ENCODE measurements at places on chromosomes 3 and 15. TPM values are rescaled to one million over a fixed set of nuclear protein-coding genes. Genes with fewer than 3 reads are reported as not detected.

DNA sequence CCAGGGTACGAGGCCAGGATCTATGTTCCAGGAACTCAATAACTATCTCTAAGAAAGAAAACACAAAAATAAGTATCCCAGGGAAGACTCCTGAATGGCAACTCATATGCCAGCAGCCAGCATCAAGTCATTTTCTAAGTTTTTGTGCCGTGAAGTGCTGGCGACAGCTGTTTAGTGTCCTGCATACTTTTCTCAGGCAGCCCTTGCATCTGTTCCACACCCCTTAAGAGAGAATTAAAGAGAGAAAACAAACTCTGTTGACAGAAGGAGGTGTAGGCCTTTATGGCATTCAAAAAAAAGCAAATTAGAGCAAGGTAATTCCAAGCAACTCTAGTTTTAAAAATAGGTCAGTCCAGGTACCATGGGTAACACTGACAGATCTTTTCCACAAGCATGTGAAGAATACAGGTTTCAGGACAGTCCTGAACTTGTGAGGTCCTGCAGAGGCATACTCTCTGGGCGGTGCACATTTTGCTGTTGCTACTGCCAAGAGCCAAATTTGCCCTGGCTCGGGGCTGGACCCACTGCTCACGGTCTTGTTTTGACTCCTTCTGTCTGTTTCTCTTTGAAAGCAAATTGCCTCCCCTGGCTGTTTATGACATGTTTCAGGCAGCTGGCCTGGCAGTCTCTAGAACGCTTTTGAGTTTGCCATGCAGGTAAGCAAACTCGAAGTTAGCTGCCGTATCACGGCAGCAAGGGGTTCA lies 252.1 kb upstream of the ADAMTS9 start:
- H3K36me3 ChIP-seq: no peaks in the 10 kb centered on the region
- no peak overlapping the region for H3K4me3 ChIP-seq
- DNase-seq: no peak
- H3K4me1 ChIP-seq: no peaks in the 10 kb centered on the region

DNA sequence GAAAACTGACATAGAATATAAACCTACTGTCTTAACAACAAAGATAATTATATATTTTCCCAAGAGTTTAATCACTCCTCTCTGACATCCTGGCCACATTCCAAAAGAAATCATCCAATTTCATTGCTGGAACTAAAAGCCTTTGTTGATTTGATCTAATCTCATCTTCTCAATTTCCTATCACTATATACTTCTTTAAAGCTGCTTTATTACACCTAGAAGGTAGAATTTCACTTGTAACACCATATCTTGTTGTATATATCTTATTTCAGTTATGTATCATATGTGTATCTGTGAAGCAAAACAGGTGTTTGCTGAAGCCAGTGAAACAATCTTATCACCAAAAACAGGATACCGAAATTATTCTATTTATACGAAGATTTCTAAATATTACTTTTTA lies 740.2 kb downstream of the ROBO1 start:
- no peak for DNase-seq
- H3K4me3 ChIP-seq: no peak overlapping the region
- H3K4me1 ChIP-seq: no peaks in the 10 kb centered on the region
- H3K27ac ChIP-seq: no peak overlapping the region
- H3K36me3 ChIP-seq: no peaks in the 10 kb centered on the region

GRCh38 chr15:91183596-91183995 lies 83.5 kb downstream of the SV2B start:
- no peak overlapping the region for H3K27ac ChIP-seq
- DNase-seq: no peak
- peaks cover 2% of the 10 kb centered on the region for H3K27me3 ChIP-seq
- no peaks in the 10 kb centered on the region for H3K36me3 ChIP-seq
- no peak overlapping the region for H3K4me3 ChIP-seq

- H3K27ac ChIP-seq: no peak overlapping the region
- H3K4me1 ChIP-seq: no peaks in the 10 kb centered on the region
- no peaks in the 10 kb centered on the region for H3K27me3 ChIP-seq
- no peak overlapping the region for H3K4me3 ChIP-seq
- H3K36me3 ChIP-seq: no peaks in the 10 kb centered on the region
- no peak for DNase-seq
Observed at GRCh38 chr3:175150812-175151401, 291.8 kb downstream of the NAALADL2 start.

DNA sequence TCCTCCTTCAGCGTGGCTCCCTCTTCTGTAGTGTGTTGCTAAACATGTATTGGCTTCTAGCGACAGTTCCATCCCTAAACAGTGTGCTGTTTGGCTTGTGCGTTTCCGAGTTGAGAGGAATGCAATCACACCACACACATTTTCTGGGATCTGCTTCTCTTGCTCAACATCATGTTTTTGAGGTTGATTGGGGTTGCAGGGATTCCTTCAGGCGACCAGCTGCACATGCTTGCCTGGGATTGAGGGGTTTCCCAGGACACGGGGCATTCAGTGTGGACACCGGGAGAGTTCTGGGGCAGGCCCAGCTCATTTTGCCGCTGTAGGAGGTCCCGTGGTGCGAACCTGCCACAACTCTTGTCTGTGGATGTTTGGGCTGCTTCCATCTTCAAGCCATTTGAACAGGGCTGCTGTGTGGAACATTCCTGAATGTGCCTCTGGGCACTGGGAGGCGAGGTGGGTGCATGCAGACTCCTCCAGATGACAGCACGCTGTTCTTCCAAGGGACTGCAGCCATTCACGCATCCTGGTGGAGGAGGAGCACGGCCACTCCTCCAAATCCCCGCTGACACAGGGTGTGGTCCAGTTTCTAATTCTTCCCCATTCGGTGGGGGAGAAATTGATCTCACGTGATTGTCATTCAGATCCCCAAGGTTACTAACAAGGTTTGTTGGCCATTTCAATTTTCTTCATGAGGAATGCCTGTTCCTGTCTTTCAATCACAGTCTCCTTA lies 82.8 kb downstream of the PLXNA1 start:
- H3K4me1 ChIP-seq: no peaks in the 10 kb centered on the region
- no peaks in the 10 kb centered on the region for H3K36me3 ChIP-seq
- DNase-seq: no peak
- no peak overlapping the region for H3K4me3 ChIP-seq
- no peak overlapping the region for H3K27ac ChIP-seq

GRCh38 chr3:86104154-86104553 lies 886.8 kb downstream of the VGLL3 start:
- H3K4me3 ChIP-seq: no peak overlapping the region
- no peak overlapping the region for H3K27ac ChIP-seq
- H3K36me3 ChIP-seq: no peaks in the 10 kb centered on the region
- no peaks in the 10 kb centered on the region for H3K4me1 ChIP-seq
- DNase-seq: no peak

GRCh38 chr3:35408882-35409281 lies 230.4 kb upstream of the ARPP21 start:
- no peaks in the 10 kb centered on the region for H3K27me3 ChIP-seq
- no peaks in the 10 kb centered on the region for H3K4me1 ChIP-seq
- no peak overlapping the region for H3K4me3 ChIP-seq
- H3K36me3 ChIP-seq: no peaks in the 10 kb centered on the region
- DNase-seq: no peak

GRCh38 chr3:27885641-27886040 lies 163.5 kb upstream of the EOMES start:
- H3K27me3 ChIP-seq: no peaks in the 10 kb centered on the region
- no peaks in the 10 kb centered on the region for H3K36me3 ChIP-seq
- no peak for DNase-seq

- no peaks in the 10 kb centered on the region for H3K36me3 ChIP-seq
- H3K4me3 ChIP-seq: no peak overlapping the region
- H3K27me3 ChIP-seq: peaks cover 5% of the 10 kb centered on the region
- peaks cover 2% of the 10 kb centered on the region for H3K4me1 ChIP-seq
- H3K27ac ChIP-seq: no peak overlapping the region
Observed at GRCh38 chr3:158847452-158847821, 45.6 kb downstream of the MFSD1 start.

GRCh38 chr3:25775936-25776335 lies 7.3 kb downstream of the NGLY1 start:
- no peak overlapping the region for H3K4me3 ChIP-seq
- peaks cover 6% of the 10 kb centered on the region for H3K4me1 ChIP-seq
- H3K27ac ChIP-seq: no peak overlapping the region
- H3K36me3 ChIP-seq: peaks cover 4% of the 10 kb centered on the region
- H3K27me3 ChIP-seq: no peaks in the 10 kb centered on the region
- DNase-seq: no peak

GRCh38 chr3:171791692-171792076 lies 18.6 kb downstream of the PLD1 start:
- no peak overlapping the region for H3K27ac ChIP-seq
- H3K36me3 ChIP-seq: no peaks in the 10 kb centered on the region
- no peak for DNase-seq
- no peaks in the 10 kb centered on the region for H3K27me3 ChIP-seq
- no peak overlapping the region for H3K4me3 ChIP-seq

GRCh38 chr3:13397316-13397715 lies 22.8 kb downstream of the NUP210 start:
- H3K4me1 ChIP-seq: no peaks in the 10 kb centered on the region
- no peak overlapping the region for H3K27ac ChIP-seq
- H3K27me3 ChIP-seq: no peaks in the 10 kb centered on the region
- H3K4me3 ChIP-seq: no peak overlapping the region
- peaks cover 69% of the 10 kb centered on the region for H3K36me3 ChIP-seq

- H3K27me3 ChIP-seq: no peaks in the 10 kb centered on the region
- no peak overlapping the region for H3K27ac ChIP-seq
- no peak for DNase-seq
- H3K4me3 ChIP-seq: no peak overlapping the region
Observed at GRCh38 chr3:157363393-157363792, 73.3 kb upstream of the PTX3 start.

DNA sequence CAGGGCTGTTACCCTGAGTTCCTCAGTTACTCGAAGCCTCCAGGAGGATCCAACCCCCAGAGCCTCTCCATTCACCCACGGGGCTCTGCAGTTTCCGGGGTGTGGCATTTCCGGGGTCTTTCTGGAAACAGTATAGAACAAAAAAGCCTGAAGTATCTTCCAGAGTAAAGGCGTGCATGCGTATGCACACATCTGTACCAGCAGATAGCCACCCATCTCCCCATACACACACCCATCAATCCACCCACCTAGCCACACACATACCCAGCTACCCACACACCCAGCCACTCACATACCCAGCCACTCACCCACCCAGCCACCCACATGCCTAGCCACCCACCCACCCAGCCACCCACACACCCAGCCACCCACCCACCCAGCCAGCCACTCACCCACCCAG lies 2.9 kb upstream of the DNAJB8 start:
- no peak for DNase-seq
- peaks cover 50% of the 10 kb centered on the region for H3K27me3 ChIP-seq
- H3K4me3 ChIP-seq: no peak overlapping the region
- no peak overlapping the region for H3K27ac ChIP-seq
- H3K36me3 ChIP-seq: no peaks in the 10 kb centered on the region

DNA sequence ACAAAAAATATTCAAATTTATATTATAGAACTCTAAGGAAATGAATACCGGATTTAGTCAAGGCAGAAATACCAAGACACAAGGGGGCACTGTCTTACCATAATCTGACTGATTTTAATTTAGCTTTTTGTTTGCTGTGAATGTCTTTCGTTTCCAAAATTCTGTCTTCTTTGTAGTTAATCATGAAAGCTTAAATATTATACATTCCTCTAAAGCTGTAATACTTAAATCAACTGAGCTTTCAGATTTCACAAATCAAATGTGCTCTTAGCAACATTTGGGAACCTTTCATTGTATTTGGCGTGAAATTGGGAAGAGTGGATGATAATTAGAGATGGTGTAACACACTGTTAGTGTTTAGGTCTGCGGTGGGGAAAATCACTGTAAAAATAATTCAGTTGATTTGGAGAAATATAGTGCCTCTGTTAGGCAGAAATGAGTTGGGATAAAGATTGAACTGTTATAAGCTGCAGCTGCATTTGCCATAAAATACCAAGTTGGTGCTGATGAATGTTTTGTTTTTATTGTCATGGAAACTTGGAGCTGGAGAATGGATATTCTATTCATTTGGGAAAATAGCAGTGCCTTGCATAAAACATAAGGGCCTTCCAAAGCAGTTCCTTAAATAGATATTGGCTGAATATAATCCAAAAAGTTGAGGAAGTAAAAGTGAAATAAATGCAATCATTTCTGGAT lies 228.2 kb downstream of the TCF12 start:
- H3K36me3 ChIP-seq: no peaks in the 10 kb centered on the region
- no peaks in the 10 kb centered on the region for H3K27me3 ChIP-seq
- H3K4me1 ChIP-seq: no peaks in the 10 kb centered on the region
- H3K27ac ChIP-seq: no peak overlapping the region
- DNase-seq: no peak

DNA sequence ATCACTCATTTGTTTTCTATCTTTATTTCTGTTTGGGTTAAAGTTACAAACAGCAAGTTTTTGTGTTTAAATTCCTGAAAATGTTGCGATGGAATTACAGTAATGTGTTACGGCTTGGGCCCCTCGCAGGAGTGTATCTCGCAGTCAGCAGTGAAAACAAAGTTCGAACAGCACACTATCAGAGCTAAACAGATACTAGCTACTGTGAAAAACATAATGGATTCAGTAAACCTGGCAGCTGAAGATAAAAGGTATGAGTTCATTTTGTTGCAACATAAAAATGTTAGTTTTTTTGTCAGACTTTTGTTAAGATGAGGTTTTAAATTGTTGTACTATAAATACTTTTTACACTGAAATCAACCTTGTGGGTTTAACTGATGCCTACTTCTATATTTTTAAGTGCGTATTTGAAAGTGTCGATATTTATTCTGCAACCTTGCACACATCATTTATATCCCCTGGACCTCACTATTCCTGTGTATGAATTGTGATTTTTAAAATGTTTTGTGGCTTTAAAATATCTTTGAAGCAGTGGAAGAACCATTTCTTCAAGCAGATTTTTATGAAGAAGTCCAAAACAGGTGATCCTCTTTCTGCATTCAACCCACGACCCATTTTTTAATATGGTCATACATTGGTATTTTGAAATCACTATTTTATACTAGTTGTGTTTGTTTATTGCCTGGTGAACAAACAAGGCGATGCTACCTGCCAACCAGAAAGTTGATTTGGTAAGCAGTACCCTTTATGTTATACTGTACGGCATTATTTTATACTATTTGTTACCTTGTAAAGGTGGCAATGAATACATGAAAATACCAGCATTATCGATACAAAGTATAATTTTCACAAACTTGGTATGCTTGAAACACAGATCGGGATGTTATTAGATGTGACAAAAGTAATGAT lies 27.8 kb downstream of the MFN1 start:
- no peaks in the 10 kb centered on the region for H3K4me1 ChIP-seq
- no peak for DNase-seq
- no peak overlapping the region for H3K27ac ChIP-seq
- H3K27me3 ChIP-seq: no peaks in the 10 kb centered on the region
- peaks cover 45% of the 10 kb centered on the region for H3K36me3 ChIP-seq
- H3K4me3 ChIP-seq: no peak overlapping the region

GRCh38 chr3:150296123-150296735 lies 111.9 kb upstream of the TSC22D2 start:
- H3K27ac ChIP-seq: no peak overlapping the region
- no peaks in the 10 kb centered on the region for H3K36me3 ChIP-seq
- H3K4me1 ChIP-seq: no peaks in the 10 kb centered on the region
- DNase-seq: no peak
- no peaks in the 10 kb centered on the region for H3K27me3 ChIP-seq

- H3K27ac ChIP-seq: no peak overlapping the region
- peaks cover under 1% of the 10 kb centered on the region for H3K4me1 ChIP-seq
- DNase-seq: no peak
Observed at GRCh38 chr3:49124991-49125670, 4.5 kb upstream of the USP19 start.

The CPEB1 gene
- 0.93 TPM for total RNA-seq

The KLHL40 gene
- total RNA-seq: not detected

The CEMIP gene
- 1.2 TPM for total RNA-seq

The SGO1 gene
- 0.72 TPM for total RNA-seq

The CACNA2D3 gene
- not detected for total RNA-seq

The LMCD1 gene
- total RNA-seq: 0.63 TPM

The ZNF35 gene
- 3.5 TPM for total RNA-seq

The CLRN1 gene
- total RNA-seq: not detected

The PARP9 gene
- 24.3 TPM for total RNA-seq
